ENCODE measurements at places on chromosomes 5 and 9. TPM values are rescaled to one million over a fixed set of nuclear protein-coding genes. Genes with fewer than 3 reads are reported as not detected.

CDH18 gene
- total RNA-seq: 0.23 TPM

PCYOX1L gene
- total RNA-seq: 14.7 TPM

TMEM252 gene
- not detected for total RNA-seq

CARD9 gene
- under 0.01 TPM for total RNA-seq

PPP1R26 gene
- total RNA-seq: 16.9 TPM

FLT4 gene
- total RNA-seq: not detected

SLC23A1 gene
- not detected for total RNA-seq

DPYSL3 gene
- 15.4 TPM for total RNA-seq

NFIB gene
- total RNA-seq: 16.4 TPM

IL4 gene
- total RNA-seq: not detected

TMC1 gene
- not detected for total RNA-seq

ELOVL7 gene
- 3.2 TPM for total RNA-seq

GRXCR2 gene
- total RNA-seq: not detected

ENTREP1 gene
- total RNA-seq: 2.5 TPM

GLDC gene
- total RNA-seq: 1.7 TPM

SLC46A2 gene
- not detected for total RNA-seq

RAB3C gene
- not detected for total RNA-seq

TAS2R1 gene
- not detected for total RNA-seq

CAMSAP1 gene
- total RNA-seq: 38.4 TPM
